ENCODE measurements at places on chromosomes 12 and 14.

- DNase-seq, result no peak
Measured at GRCh38 chr12:76515271-76515670, 44.3 kb downstream of the OSBPL8 start.

- DNase-seq, result no peak
Measured at GRCh38 chr14:99671235-99672224, 12.6 kb upstream of the CYP46A1 start.

DNA sequence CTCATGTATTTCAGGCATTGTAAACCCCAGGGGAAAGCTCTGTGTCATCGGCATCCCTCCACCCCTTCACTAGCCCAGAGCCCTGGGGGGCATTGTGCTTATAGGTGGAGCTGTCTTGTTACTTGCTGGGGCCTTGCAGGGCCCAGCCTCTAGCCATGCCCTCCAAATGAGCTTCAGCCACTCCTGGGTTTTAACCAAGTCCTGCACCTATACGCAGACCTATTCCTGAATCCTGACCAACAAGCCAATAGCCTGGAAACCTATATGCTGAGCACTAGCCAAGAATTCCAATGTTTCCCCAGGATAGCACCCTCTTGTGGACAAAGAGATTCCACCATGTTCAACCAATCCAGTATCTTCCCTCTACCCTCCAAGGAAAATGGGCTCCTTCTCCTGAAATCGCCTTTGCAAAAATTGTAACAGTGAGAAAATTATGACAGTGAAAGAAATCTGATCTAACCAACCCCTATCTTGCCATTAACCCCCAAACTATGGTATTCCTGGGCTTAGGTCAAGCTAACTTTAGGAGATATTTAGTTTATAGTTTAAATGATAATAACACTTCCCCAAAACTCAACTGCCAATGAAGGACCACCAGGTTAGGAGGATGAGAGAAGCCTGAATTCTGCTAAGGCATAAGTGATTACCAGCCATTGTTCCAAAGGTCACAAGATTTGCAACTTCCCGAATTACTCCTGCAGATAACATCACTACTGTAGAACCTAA, 55.5 kb downstream of the TTC7B start:
- no peak for DNase-seq

DNA sequence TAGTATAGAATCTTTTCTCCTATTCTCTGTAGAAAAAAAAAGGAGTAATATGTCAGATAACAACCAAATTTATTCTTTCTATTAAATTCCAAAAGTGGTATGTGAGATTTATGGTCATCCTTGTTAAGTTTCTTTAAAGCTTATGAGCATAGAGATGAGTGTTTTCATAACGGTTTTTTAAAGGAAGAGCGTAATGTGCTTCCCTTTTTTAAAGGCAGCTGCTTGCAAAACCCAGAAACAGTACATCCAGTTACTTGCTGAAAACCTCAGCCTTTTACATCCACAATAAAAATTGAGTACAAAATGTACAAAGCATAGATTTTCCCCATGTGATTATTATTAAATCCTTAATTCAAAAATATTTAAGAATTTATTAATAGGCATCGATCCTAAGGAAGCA, 53.6 kb upstream of the CD163 start:
- DNase-seq, result no peak

DNA sequence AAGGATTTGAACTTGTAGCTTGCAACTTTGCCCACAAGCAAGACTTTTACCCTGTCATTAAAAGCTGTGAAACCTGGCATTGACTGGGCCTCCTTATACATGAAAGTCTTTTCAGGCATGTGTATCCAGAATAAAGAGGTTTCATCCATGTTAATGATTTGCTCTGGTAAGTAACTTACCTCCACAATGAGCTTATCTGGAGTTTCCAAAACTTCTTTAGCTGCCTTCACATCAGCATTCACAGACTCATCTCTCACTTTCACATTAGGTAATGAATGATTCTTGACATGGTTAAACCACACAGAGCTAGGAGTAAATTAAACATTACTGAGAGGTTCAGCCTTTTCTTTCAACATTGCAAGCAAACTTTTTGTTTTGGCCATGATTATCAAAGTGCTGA, 234.4 kb upstream of the CLEC14A start:
- no peak for DNase-seq

DNA sequence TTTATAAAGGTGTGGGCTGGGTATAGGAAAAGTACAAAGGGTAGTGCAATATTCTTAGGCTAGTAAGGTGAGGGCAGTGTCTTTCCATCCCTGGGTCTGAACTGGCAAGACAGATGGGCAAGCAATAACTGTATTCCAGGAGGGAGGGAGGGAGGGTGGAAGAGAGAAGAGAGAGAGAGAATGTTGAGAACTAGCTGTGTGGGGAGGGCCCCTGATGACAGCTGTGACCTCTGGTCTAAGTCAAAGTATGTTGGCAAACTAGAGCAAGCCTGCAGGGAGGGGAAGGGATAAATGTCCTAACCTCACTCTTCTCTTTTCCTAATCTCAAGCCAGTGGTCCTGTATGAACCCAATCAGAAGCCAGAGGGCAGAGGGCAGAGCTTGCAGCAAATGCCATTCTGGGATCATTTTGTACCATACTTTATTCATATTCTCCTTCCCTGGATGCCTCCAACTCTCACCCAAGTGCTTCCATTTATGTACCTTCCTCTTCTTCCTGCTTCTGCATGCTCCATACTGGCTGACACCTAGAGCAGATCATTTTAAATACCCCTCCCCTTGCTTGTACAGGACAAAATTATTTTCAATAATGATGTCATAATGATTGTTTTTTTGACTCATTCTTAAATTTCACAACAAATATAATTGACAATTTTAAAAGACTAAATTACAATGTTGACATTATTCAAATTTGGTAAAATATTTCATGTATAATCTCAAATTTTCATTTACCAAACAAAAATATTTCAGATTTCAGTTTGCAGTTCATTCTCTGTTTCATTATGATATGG, 75.9 kb downstream of the AKAP6 start:
- no peak for DNase-seq

- DNase-seq, result no peak
Measured at GRCh38 chr12:69833696-69834095, 8.7 kb downstream of the MYRFL start.

DNA sequence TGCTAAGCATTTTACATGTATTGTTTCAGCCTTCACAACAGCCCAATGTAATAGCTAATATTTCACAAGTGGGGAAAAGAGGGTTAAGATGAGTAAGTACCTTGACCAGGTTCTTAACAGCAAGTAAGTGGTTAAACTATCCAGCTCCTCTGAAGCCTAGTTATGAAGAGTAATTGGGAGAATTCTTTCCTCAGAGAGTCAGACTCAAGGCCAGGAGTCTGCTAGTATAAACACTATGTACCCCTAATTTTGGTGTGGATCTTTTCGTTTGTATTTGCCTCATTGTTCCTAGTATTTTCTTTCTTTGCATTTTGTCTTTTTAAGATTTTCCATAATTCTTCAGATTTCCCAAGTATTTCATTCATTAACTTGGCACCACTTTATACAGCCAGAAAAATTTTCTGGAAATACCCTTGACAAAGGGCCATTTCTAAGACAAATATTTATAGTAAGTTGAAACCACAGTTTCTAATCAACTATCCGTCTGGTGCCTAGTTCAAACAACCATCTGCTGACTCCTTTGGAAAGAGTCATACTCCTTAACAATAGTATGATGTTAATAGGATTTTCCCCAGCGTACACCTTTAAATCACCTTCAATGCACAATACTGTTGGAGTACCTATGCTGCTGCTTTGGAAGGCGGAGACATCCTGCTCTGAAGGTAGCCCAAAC, 81.2 kb downstream of the SCAF11 start:
- no peak for DNase-seq

GRCh38 chr14:104092931-104093365, 7.4 kb downstream of the ASPG start:
- DNase-seq, result peak; percentile 11
